ENCODE measurements at places on chromosomes 7 and 10. TPM values are rescaled to one million over a fixed set of nuclear protein-coding genes. Genes with fewer than 3 reads are reported as not detected.

Gene SLC16A9
- 2.9 TPM for total RNA-seq

GRCh38 chr10:101961591-101962498, 94.1 kb downstream of the ARMH3 start:
- no peak overlapping the region for H3K4me3 ChIP-seq
- H3K36me3 ChIP-seq: peaks cover 3% of the 10 kb centered on the region
- H3K27ac ChIP-seq: no peak overlapping the region
- no peaks in the 10 kb centered on the region for H3K27me3 ChIP-seq

DNA sequence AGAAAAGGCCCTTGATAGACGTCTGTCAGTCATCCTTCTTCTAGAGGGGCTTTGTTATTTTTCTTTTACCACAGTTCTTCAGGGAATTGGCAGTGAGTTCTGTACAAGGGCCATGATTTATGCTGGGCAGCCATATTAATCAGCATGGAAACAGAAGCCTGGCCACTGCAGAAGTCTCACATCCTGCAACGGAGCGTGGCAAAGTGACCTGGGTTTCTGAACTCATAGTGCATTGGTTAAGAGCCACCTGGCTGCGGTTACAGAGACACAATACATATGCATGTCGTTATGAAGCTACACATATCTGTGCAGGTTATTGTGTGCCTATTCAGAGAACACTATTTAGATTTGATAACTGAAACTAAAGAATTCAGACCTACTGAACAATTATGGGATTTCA, 419.4 kb upstream of the CELF2 start:
- H3K4me3 ChIP-seq: no peak overlapping the region
- H3K27me3 ChIP-seq: no peaks in the 10 kb centered on the region
- H3K4me1 ChIP-seq: no peaks in the 10 kb centered on the region
- H3K36me3 ChIP-seq: no peaks in the 10 kb centered on the region

GRCh38 chr10:113820507-113820906, 33.4 kb downstream of the DCLRE1A start:
- DNase-seq: no peak
- no peaks in the 10 kb centered on the region for H3K27me3 ChIP-seq
- no peaks in the 10 kb centered on the region for H3K36me3 ChIP-seq
- H3K27ac ChIP-seq: no peak overlapping the region

GRCh38 chr7:11256501-11256900, 282.8 kb downstream of the PHF14 start:
- no peak overlapping the region for H3K4me3 ChIP-seq
- peaks cover 10% of the 10 kb centered on the region for H3K27me3 ChIP-seq
- no peaks in the 10 kb centered on the region for H3K36me3 ChIP-seq
- no peak overlapping the region for H3K27ac ChIP-seq

GRCh38 chr7:132030086-132030568, 473.7 kb upstream of the PODXL start:
- no peak overlapping the region for H3K4me3 ChIP-seq
- H3K4me1 ChIP-seq: no peaks in the 10 kb centered on the region
- no peaks in the 10 kb centered on the region for H3K36me3 ChIP-seq
- peaks cover 13% of the 10 kb centered on the region for H3K27me3 ChIP-seq
- no peak overlapping the region for H3K27ac ChIP-seq

DNA sequence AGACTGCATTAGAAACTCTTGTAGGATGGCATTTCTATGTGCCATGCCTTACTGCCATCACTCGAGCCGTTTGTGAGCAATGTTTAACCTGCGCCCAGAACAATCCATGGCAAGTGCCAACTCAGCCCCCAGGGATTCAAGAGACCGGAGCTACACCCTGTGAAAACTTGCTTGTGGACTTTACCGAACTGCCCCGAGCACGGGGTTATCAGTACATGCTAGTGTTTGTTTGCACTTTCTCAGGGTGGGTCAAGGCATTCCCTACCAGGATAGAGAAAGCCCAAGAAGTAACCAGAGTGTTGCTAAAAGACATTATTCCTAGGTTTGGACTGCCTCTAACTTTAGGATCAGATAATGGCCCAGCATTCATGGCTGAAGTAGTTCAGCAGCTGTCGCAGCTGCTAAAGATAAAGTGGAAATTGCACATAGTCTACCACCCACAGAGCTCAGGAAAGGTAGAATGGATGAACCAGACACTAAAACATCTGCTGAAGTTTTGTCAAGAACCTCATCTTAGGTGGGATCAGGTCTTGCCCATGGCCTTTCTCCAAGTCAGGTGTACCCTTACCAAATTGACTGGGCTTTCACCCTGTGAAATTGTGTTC, 8.9 kb upstream of the CYREN start:
- no peaks in the 10 kb centered on the region for H3K4me1 ChIP-seq
- H3K4me3 ChIP-seq: no peak overlapping the region
- H3K27ac ChIP-seq: no peak overlapping the region
- no peaks in the 10 kb centered on the region for H3K27me3 ChIP-seq

Gene CLDN3
- total RNA-seq: not detected

GRCh38 chr7:136033413-136034031, 56.4 kb upstream of the MTPN start:
- H3K27me3 ChIP-seq: no peaks in the 10 kb centered on the region
- H3K27ac ChIP-seq: no peak overlapping the region
- no peak for DNase-seq
- H3K36me3 ChIP-seq: no peaks in the 10 kb centered on the region
- H3K4me1 ChIP-seq: no peaks in the 10 kb centered on the region

DNA sequence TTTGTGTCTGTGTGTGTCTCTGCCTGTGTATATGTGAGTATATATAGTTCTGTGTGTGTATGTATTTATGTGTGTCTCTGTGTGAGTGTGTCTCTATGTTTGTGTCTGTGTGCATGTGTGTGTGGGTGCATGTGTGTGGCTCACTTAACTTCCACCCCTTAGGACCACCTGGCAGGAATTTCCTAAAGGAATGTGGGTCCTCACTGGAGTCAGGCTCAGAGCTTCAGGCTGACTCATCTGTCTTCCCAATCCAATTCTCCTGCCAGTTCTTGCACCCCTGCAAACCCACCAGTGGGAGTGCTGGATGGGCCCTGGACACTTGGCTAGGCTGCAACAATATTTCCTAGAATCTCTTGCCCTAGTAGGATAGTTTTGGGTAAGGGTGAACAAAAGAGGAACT, 70.2 kb upstream of the GRB10 start:
- H3K36me3 ChIP-seq: no peaks in the 10 kb centered on the region
- DNase-seq: no peak
- H3K27me3 ChIP-seq: no peaks in the 10 kb centered on the region
- H3K27ac ChIP-seq: no peak overlapping the region
- no peaks in the 10 kb centered on the region for H3K4me1 ChIP-seq
- no peak overlapping the region for H3K4me3 ChIP-seq

GRCh38 chr7:4200546-4201094, 481.5 kb upstream of the FOXK1 start:
- no peaks in the 10 kb centered on the region for H3K36me3 ChIP-seq
- H3K27ac ChIP-seq: no peak overlapping the region
- no peaks in the 10 kb centered on the region for H3K27me3 ChIP-seq
- H3K4me3 ChIP-seq: no peak overlapping the region
- H3K4me1 ChIP-seq: no peaks in the 10 kb centered on the region

GRCh38 chr10:98028168-98028770, 2.2 kb downstream of the CRTAC1 start:
- H3K4me3 ChIP-seq: no peak overlapping the region
- peaks cover 9% of the 10 kb centered on the region for H3K4me1 ChIP-seq
- H3K27ac ChIP-seq: no peak overlapping the region
- no peaks in the 10 kb centered on the region for H3K36me3 ChIP-seq
- peaks cover 90% of the 10 kb centered on the region for H3K27me3 ChIP-seq

- H3K4me1 ChIP-seq: no peaks in the 10 kb centered on the region
- no peaks in the 10 kb centered on the region for H3K36me3 ChIP-seq
- DNase-seq: no peak
- H3K27ac ChIP-seq: no peak overlapping the region
Observed at GRCh38 chr7:156094350-156095146, 282.3 kb upstream of the SHH start.

- no peak overlapping the region for H3K27ac ChIP-seq
- no peak overlapping the region for H3K4me3 ChIP-seq
- no peaks in the 10 kb centered on the region for H3K4me1 ChIP-seq
- peaks cover 91% of the 10 kb centered on the region for H3K27me3 ChIP-seq
- H3K36me3 ChIP-seq: no peaks in the 10 kb centered on the region
Observed at GRCh38 chr10:1432161-1432560, 305.2 kb downstream of the ADARB2 start.

GRCh38 chr7:68748934-68749900, 849.1 kb upstream of the AUTS2 start:
- no peak overlapping the region for H3K27ac ChIP-seq
- no peak overlapping the region for H3K4me3 ChIP-seq
- H3K27me3 ChIP-seq: no peaks in the 10 kb centered on the region

DNA sequence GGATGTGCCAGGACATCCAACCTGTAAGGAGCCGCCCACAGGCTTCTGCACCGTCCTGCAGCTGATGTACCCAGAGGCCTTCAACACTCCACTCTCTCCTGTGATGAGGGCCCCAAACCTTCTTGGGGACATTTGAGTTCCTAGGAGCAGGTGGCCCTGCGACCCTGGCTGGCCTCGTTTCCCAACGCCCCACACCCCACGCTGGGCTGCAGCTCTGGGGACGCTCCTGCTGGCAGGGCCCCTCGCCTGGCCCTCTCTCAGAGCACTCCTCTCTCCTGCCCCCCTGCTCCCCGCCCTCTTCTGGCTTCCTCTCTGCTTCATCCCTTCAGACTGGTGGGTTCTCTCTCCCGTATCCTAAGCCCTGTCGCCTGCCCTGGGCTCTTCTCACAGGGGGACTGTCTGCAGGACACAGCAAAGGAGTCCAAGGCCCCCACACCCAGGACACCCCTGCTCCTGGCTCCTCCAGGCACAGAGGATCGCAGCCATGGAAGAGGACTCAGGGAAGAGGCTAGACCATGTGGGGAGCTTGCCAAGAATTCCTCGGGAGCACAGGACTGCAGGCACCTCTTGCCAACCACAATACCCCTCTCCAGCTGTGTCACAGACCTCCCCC, 541.4 kb downstream of the TCERG1L start:
- no peak overlapping the region for H3K27ac ChIP-seq
- no peaks in the 10 kb centered on the region for H3K4me1 ChIP-seq
- H3K27me3 ChIP-seq: no peaks in the 10 kb centered on the region
- no peaks in the 10 kb centered on the region for H3K36me3 ChIP-seq
- no peak for DNase-seq
- H3K4me3 ChIP-seq: no peak overlapping the region

DNA sequence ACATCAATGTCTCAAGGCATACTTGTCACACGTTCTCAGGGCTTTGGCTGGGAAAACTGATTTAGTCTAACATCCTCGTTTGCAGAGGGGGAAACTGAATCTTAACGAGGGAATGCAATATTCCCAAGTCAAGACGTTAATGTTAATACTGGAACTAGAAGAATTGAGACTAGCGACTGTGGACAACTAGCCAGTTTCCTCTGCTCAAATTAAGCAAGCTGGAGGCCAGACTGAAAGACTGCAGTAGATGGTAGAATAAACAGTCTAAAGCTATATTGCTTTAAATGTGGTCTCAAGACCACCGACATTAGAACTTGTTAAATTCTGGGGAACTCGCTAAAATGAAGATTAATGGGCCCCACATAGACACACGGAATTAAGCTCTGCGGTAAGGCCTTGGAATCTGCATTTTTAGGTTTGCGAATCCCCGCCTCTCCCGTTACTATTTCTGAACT, 639 bp upstream of the TFAM start:
- no peak for DNase-seq
- H3K27ac ChIP-seq: peak overlapping the region; percentile 84
- peak overlapping the region; percentile 80 for H3K4me3 ChIP-seq
- H3K4me1 ChIP-seq: peaks cover 7% of the 10 kb centered on the region
- H3K36me3 ChIP-seq: peaks cover 31% of the 10 kb centered on the region

- H3K27ac ChIP-seq: no peak overlapping the region
- no peak overlapping the region for H3K4me3 ChIP-seq
- peaks cover 5% of the 10 kb centered on the region for H3K4me1 ChIP-seq
- no peak for DNase-seq
- no peaks in the 10 kb centered on the region for H3K27me3 ChIP-seq
Observed at GRCh38 chr10:119679480-119679829, 28.3 kb downstream of the BAG3 start.

GRCh38 chr10:79070606-79071395, 2.0 kb downstream of the ZMIZ1 start:
- H3K27me3 ChIP-seq: no peaks in the 10 kb centered on the region
- H3K27ac ChIP-seq: peak overlapping the region; percentile 53
- peak; percentile 78 for DNase-seq
- peaks cover 43% of the 10 kb centered on the region for H3K4me1 ChIP-seq

- no peak overlapping the region for H3K4me3 ChIP-seq
- H3K27me3 ChIP-seq: no peaks in the 10 kb centered on the region
- H3K36me3 ChIP-seq: no peaks in the 10 kb centered on the region
- no peak overlapping the region for H3K27ac ChIP-seq
- no peaks in the 10 kb centered on the region for H3K4me1 ChIP-seq
- peak; percentile 2 for DNase-seq
Observed at GRCh38 chr7:33157311-33157710, 27.9 kb downstream of the BBS9 start.

GRCh38 chr7:155864271-155864985, 52.2 kb upstream of the SHH start:
- no peak overlapping the region for H3K27ac ChIP-seq
- H3K4me1 ChIP-seq: no peaks in the 10 kb centered on the region
- H3K4me3 ChIP-seq: no peak overlapping the region
- no peak for DNase-seq
- H3K36me3 ChIP-seq: no peaks in the 10 kb centered on the region

GRCh38 chr10:22681783-22682183, 32.6 kb downstream of the PIP4K2A start:
- peak; percentile 17 for DNase-seq
- no peak overlapping the region for H3K4me3 ChIP-seq
- H3K4me1 ChIP-seq: no peaks in the 10 kb centered on the region
- no peak overlapping the region for H3K27ac ChIP-seq

DNA sequence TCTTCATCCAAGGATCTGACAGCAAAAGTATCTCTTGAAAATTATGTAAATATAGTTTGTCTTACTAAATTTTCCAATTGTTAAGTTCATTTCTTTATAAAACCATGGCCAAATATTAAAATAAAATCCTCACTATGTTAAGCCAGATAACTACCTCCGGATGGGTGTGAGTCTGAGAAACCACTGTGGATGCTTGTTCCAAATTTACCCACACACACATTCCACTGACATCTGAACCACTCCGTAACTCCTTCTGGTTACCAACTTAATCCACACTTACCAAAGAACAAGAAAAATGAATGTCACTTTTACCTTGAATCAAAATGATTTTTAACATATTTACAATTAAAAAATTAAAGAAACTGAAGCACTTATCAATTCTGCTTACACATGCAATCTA, 19.7 kb downstream of the CYTH3 start:
- no peaks in the 10 kb centered on the region for H3K36me3 ChIP-seq
- no peak for DNase-seq
- H3K4me1 ChIP-seq: peaks cover 56% of the 10 kb centered on the region
- no peak overlapping the region for H3K4me3 ChIP-seq
- peak overlapping the region; percentile 57 for H3K27ac ChIP-seq
- no peaks in the 10 kb centered on the region for H3K27me3 ChIP-seq

Gene GFRA1
- not detected for total RNA-seq

DNA sequence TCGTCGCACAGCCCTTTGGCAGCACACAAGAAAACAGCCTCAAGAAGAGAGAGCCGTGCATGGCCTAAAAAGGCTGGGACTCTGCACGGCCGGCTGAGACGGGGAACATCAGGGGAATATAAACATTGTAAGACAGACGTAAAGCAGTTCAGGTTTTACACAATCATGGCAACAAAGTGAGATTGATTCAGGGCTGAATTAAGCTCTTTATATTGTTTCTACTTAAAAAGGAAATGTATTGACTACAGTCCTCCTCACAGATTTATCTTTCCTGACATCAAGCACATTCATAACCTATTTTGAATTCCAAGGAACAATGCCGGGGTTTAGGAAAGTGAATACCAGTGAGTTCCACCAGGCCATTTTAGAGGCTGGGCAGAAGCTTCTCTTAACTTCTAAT, 25.2 kb downstream of the SORBS1 start:
- H3K27ac ChIP-seq: no peak overlapping the region
- DNase-seq: no peak
- H3K4me3 ChIP-seq: no peak overlapping the region
- peaks cover 2% of the 10 kb centered on the region for H3K27me3 ChIP-seq
